ENCODE measurements at places on chromosomes 16 and 17.
A peak's percentile ranks its signal among the peaks of the same experiment; 100 is the strongest.

- DNase-seq, result no peak
Measured at GRCh38 chr17:43380307-43380706, 18.5 kb upstream of the ARL4D start.

DNA sequence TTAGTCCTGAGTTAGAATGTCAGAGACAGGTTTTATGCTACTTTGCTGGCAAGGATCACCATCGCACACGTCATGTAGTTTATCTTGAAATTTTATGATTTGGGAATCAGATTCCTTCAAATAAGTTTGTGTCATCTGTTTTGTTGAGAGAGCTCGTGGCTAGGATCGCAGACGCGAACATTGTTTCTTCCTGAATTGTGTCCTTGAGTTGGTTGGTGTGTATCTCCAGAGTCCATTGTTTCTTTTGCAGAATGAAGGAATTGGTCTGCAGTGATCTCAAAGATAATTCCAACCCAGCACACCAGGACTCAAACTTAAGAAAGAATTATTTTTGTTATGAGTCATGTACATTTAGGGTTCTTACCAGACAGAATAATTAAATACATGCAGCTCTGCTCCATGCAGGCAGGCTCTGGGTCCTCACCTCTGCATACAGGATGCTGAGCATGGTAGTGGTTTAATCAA is 51.6 kb downstream of the PRKCA start:
- no peak for DNase-seq

DNA sequence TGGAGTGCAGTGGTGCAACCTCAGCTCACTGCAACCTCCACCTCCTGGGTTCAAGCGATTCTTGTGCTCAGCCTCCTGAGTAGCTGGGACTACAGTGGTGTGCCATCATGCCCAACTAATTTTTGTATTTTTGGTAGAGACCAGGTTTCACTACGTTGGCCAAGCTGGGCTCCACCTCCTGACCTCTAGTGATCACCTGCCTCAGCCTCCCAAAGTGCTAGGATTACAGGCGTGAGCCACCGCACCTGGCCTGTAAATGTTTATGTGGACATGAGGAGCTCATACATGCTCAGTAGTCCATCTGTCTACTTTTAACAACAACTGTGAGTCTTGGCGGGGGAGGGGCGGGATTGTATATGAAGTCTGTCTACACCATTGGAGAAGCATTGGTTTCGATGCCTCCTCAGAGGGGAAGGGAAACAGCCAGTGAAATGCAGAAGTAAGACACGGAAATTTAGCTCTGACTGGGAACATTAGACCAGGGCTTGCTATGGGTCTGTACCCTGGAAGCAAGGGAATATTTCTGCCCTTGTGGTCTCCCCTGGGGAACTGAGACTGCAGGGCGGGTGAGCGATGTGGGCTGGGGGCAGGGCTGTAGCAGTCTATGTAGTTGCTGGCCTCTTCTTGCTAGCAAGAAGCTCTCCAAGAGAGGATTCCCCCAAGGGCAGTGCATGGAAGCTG is 9.3 kb downstream of the NUBP1 start:
- DNase-seq, result no peak

GRCh38 chr17:10149573-10150399 is 48.6 kb downstream of the GAS7 start:
- no peak for DNase-seq

GRCh38 chr17:39660397-39661385 is 4.5 kb upstream of the TCAP start:
- no peak for DNase-seq

DNA sequence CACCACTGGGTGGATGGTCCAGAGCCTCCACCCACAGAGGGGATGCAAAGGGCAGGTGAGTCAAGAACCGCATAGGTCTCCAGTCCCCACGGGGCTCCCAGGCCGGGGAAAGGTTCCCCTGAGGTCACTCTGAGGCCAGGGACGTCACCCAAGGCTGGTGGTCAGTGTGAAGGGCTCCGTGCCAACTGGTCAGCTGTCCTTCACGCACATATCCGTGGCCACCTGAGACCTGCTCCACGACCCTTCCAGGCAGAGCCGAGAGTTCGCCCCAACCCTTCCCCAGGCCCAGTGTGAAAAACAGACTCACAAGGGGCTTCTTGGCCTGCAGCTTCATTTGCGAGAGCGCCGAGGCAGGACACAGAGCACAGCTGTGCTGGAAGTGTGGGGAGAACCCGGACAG is 2.8 kb downstream of the TSR3 start:
- no peak for DNase-seq

GRCh38 chr17:42669977-42670788 is 6.6 kb downstream of the PLEKHH3 start:
- DNase-seq, result no peak

GRCh38 chr16:84534815-84535214 is 30.4 kb upstream of the MEAK7 start:
- DNase-seq, result no peak

DNA sequence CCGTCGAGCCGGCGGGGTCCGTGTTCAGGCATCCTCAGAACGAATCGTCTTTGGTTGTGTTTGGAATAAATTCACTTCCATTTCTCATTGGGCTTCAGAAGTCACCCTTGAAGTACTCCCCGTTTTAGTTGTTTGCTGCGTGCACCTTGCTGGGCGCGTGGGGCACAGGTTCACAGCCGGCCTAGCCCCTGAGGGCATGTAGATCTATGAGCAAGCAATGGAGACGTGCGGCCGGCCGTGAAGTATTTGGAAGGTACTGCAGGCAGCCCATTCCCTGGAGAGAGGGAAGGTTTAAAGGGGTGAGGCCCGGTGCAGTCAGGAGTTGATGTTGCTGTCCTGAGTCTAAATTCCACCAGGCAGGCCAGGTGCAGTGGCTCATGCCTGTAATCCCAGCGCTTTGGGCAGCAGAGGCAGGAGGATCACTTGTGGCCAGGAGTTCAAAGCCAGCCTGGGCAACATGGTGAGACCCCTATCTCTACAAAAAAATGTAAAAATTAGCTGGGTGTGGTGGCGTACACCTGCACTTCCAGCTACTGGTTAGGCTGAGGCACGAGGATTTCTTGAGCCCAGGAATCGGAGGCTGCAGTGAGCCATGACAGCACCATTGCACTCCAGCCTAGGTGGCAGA is 714 bp downstream of the ACSF3 start:
- peak; percentile 0 for DNase-seq

GRCh38 chr17:33980193-33980592 is 274.9 kb upstream of the CCL2 start:
- DNase-seq, result no peak

DNA sequence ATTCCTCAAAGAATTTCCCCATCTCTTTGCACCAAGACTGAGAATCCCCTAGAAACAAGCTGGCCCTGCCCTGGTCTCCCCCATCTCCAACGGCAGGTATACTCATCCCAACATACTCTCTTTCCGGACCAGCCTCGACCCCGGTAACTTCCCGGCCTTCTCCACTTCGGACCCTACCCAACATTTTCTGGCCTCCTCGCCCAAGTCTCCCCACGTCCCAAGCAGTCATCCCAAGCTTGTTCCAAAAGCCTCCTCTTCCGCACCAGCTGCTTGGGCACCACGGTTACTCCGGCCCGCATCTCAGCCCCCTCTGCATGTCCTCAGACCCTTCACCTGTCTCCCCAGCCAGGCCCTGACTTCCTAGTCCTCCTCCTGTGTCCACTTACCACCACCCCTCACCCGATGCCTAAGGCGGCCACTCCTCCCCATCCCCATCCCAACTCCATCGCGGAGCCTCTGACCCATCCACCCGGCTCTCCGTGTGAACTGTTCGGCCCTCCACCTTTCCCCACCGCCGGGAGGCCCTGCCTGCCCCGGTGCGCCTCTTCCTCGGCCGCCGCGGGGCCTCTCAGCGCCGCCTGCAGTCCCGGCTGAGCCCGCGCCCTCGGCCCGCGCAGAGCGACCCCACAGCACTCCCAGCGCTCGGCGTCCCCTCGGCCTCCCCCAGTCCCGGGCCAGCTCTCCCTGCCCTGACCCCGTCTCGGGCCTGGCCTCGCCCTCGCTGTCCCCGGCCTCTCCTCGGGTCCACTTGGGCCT is 994 bp downstream of the PITPNA start:
- DNase-seq, result no peak

- no peak for DNase-seq
Measured at GRCh38 chr17:63646488-63646806, 24.2 kb downstream of the MAP3K3 start.

DNA sequence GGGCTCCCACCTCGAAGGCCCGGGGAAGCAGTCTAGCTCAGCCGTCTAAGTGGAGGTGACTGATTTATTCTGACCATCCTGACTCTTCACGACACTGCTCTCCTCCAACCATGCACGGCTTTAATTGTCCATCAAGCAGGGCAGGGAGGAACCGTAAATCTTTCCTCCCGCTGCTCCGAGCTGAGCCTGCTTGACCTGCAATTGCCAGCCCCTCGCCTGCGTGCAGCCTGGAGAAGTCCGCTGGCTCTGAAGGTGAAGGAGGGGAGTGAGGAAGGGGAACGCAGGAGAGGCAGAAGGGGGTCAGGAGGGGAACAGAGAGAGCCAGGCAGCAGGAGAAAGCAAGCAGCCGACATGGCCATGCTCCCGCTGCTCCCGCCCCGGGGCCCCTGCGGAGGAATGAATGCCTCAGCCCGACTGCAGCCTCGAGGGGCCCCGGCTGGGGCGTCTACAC is 10.1 kb downstream of the RBFOX3 start:
- no peak for DNase-seq

DNA sequence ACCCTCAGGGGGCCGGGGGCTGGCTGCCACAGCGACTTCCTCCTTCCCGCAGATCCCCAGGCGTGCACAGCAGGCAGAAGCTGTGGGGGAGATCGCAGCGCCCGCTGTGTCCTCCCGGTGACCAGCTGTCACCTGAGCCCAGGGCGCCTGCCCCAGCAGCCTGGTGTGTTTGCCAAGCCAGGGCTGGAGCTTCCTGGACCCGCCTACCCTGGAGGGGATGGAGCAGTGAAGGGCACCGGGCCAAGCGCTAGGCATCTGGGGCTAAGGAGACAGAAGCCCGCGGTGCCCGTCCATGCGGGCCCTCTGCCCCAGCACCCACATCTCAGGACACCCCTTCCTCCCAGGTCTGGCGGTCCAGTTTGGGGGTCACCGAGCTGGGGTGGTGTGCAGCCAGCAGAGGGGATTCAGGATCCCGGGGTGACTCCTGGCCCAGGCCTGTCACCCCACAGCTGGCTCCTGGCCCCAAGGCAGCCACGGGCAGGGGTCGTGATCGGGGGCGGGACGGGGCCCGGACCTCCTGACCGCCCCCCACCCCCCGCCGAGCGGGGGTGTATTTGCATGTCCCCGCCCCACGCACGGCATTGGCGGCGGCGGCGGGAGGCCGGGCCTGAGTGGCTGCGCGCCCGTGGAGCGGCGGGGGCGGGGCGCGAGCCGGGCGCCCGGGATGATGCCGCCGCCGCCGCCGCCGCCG is at the start of gene RAB26:
TSS of gene RAB26 (plus strand) at position 645 of the 691 bp plus-strand sequence. CDS start 159 bp downstream, outside the sequence.
- peak; percentile 13 for DNase-seq

- DNase-seq, result no peak
Measured at GRCh38 chr16:68228652-68229051, 7.3 kb downstream of the ESRP2 start.

- no peak for DNase-seq
Measured at GRCh38 chr17:21301593-21302550, 17.4 kb downstream of the MAP2K3 start.

- no peak for DNase-seq
Measured at GRCh38 chr16:23520500-23520899, 10.2 kb upstream of the GGA2 start.
